ENCODE measurements at places on chromosomes 2 and 18.

- peak; percentile 93 for DNase-seq
Measured at GRCh38 chr2:218292048-218293014, at the start of gene TMBIM1. Gene TMBIM1, minus strand, starts transcription at chr2:218292503. Its CDS starts 10,362 bp downstream, at chr2:218282141.

GRCh38 chr2:37558623-37559022 lies 112.8 kb downstream of the CDC42EP3 start:
- DNase-seq: no peak

DNA sequence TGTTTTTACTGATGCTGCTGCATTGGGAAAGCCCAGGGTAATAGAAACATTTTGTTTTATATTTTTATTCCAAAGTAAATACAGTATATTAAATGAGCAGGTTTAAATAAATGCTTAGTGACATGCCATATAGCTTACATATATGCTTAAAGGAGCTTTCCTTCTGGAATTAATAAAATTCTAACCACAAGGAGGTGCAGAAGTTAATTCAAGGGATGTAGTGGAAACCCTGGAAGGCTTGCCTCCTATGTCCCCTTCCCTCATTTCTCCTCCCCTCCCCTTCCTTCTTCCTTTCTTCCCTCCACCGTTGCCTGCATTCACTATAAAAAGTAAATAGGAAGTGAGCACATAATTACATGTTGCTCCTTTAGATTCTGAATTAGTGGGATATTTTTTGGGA lies 96.3 kb downstream of the UBE2E3 start:
- no peak for DNase-seq

GRCh38 chr2:154350911-154351310 lies 347.6 kb upstream of the KCNJ3 start:
- DNase-seq: no peak

DNA sequence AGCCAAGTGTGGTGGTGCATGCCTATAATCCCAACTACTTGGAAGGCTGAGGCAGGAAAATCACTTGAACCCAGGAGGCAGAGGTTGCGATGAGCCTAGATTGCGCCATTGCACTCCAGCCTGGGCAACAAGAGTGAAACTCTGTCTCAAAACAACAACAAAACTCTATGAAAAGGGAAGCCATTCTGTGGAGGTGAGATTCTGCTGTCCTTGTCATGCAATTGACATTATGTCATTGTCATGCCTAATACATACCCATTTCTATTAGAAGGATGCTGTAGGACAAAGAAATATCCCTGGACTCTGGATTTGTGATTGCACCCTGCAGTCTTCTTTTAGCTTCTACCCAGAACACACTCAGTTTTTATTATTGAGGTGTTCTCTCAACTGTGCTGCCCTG lies 8.6 kb downstream of the RASGRP3 start:
- no peak for DNase-seq

GRCh38 chr2:30336978-30337841 lies 105.9 kb downstream of the LBH start:
- DNase-seq: no peak

DNA sequence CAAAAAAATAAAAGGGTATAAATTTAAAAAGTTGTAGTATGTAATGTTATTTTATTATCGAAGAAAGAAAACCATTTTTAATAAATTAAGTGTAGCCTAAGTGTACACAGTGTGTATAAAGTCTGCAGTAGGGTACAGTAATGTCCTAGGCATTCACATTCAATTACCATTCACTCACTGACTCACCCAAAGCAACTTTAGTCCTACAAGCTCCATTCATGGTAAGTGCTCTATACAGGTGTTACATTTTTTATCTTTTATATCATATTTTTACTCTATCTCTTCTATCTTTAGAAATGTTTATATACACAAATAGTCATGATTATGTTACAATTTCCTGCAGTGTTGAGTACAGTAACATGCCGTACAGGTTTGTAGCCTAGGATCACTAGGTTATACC lies 59.5 kb downstream of the RABL2A start:
- no peak for DNase-seq

- DNase-seq: no peak
Measured at GRCh38 chr2:189849550-189849949, 65.3 kb downstream of the PMS1 start.

DNA sequence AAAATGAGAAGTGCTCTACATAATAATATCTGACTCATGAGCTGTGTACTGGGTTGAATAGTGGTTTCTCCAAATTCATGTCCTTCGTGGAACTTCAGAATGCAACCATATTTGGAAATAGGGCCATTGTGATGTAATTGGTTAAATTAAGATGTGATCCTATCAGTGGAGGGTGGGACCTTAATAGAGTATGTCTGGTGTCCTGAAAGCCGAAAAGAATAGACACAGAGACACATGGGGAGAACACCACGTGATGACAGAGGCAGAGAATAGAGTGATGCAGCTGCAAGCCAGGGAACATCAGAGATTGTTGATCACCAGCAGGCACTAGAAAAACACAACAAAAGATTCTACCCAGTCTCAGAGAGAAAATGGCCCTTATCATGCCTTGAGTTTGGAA lies 310.1 kb downstream of the EXOC6B start:
- no peak for DNase-seq

GRCh38 chr2:20481798-20482405 lies 35.0 kb downstream of the RHOB start:
- DNase-seq: no peak

DNA sequence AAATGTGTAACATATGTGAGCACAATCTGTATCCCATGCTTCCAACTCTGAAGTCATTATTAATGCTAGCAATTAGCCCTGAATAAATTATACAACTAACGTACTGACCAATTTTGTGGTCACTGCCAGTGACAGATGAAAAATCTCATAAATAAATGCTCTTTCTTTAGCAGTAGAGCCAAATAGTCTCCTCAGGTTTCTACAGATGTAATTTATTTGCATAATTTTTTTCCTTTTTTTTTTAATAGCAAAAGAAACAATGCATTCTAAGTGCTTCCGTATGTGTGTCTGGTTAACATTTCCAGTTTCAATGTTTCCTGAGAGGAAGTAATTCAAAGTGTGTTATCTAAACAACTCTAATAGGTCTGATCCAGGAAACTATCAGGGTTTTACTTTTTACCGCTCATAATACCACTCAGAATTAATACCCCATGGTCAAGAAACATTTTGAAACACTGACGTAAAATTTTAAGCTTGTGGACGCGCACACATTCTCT lies 108.4 kb downstream of the MEP1B start:
- no peak for DNase-seq

DNA sequence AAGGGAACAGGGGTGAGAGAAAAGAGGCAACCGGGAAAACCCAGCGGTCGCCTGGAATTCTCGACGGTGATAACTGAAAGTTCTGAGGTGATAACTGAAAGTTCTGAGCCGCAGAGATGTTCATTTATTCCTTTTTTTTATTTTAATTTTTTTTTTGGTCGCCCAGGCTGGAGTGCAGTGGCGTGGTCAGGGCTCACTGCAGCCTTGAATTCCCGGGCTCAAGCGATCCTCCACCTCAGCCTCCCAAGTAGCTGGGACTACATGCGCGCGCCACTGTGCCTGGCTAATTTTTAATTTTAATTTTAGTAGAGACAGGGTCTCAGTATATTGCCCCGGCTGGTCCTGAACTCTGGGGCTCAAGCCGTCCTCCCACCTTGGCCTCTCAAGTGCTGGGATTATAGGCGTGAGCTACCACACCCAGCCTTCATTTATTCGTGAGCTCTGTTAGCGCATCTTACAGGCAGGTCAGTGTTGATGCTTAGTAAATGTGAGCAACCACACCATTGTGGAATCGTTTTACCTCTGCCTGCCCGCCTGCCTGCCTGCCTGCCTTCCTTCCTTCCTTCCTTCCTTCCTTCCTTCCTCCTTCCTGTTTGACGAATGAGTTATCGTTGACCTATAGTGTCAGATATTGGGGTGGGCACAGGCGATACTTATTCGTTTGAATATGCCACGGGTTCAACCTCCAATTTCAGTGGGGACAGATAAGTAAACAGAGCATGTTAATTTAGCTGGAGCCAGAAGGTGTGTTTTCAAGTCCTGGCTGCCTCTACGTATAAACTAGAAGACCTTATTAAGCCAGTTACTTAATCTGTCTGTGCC lies 557 bp upstream of the E2F6 start:
- no peak for DNase-seq

- DNase-seq: no peak
Measured at GRCh38 chr18:57353940-57354461, 1.6 kb downstream of the ST8SIA3 start.

GRCh38 chr2:232901736-232902578 lies 31.9 kb downstream of the SNORC start:
- DNase-seq: no peak

GRCh38 chr2:230976671-230977171 lies 19.2 kb upstream of the SPATA3 start:
- DNase-seq: no peak

GRCh38 chr18:8851659-8852058 lies 146.3 kb downstream of the MTCL1 start:
- no peak for DNase-seq

GRCh38 chr18:5534845-5535244 lies 9.0 kb downstream of the EPB41L3 start:
- DNase-seq: no peak

DNA sequence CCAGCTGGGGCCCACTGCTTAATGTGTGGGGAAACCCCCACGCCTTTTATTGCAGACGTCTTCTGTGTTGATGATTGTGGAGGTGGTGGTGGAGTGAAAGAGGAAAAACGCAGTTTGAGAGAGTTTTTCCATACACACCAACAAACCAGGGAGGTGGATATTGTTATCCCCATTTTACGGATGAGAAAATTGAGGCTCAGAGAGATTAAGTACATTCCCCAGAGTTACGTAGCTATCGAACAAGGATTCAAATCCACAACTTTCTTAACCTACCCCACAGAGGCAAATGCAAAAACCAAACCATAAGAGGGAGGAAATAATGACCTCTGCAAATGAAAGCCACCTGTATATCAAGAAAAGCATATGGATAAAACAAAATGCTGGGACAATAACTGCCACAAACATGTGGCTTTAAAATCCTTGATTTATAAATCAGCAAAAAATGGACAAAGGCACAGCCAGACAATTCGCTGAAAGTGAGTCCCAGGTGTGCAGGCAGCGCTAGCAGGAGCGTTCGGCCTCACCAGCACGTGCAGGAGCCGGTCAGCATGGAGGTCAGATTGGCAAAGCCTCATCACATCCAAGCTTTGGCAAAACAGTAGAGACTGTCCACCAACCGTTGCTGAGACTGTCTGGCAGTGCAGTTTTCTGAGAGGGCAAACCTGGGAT lies 12.6 kb upstream of the RAB17 start:
- no peak for DNase-seq

DNA sequence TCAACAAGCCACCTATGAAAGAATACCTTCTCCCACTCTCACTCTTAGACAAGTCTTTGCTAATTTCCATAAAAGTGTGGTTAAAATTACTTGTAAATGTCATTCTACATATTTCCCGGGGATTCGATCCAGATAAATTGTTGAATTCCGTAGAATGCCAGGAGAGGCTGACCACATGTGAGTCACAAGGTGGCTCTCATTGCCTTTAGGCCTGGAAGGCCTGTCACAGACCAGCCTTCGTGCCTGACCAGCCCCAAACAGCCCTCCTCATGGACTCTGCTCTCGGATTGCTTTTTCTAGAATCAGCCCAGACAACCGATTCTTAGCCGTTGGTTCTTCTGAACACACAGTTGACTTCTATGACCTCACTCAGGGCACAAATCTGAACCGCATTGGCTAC lies 86.0 kb downstream of the RTN4 start:
- DNase-seq: no peak

- DNase-seq: no peak
Measured at GRCh38 chr18:8904316-8904715, 198.2 kb upstream of the NDUFV2 start.

- no peak for DNase-seq
Measured at GRCh38 chr2:22600156-22600555, 784.8 kb upstream of the KLHL29 start.

DNA sequence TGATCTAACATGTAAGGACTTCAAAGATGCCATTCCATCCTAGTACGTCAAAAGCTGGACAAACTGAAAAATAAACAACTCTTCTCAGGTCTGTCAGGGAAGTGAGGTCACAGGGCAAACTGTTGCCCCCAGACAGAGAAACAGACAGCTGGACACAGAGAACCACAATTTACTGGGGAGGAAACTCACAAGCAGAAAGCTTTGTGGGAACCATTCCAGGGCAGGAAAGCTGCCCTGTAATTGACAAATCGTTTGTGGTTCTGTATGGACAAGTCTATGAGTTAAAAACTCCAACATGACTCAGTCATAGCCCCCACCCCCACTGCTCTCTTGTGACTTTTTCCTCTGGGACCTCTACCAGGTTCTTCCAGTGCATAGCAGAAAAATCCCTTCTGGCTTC lies 28.4 kb downstream of the MCEE start:
- no peak for DNase-seq

- DNase-seq: no peak
Measured at GRCh38 chr18:70781860-70782453, 493.1 kb downstream of the SOCS6 start.

- peak; percentile 88 for DNase-seq
Measured at GRCh38 chr2:119431155-119431975, at the start of gene TMEM37. Gene TMEM37, plus strand, starts transcription at chr2:119431854. Its CDS starts 50 bp downstream, at chr2:119431904.

DNA sequence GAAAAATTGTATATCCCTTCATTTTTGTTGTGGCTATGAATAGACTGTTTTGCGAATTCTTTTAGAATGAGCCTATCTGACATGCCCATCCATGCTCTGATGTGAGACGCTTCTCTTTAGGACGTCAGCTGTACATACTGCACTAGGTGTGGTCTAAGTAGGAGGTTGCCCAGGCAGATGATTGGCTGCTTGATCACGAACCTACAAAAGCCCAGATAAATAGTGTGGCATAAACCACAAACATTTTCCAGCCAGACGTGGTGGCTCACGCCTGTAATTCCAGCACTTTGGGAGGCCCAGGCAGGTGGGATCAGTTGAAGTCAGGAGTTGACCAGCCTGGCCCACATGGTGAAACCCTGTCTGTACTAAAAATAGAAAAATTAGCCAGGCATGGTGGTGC lies 251.8 kb downstream of the AGAP1 start:
- no peak for DNase-seq

- no peak for DNase-seq
Measured at GRCh38 chr18:2618009-2618408, 37.5 kb upstream of the SMCHD1 start.

DNA sequence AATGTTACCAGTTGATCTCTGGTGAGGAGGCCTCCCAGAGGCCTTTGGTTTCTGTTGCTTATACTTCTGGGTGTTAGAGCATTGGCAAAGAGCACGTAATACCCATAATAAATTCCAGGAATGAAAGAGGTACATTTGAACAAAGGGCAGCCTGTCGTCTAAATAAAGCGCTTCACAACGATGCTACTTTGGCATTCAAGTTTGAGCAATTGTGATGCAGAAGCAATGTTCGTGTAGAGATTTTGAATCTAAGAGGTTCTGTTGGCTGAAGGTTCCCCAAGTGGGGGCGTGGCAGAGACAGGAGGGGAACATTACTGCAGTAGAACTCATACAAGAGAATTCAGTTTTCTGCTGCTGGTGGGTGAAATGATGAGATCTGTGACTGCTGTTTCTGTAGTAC lies 27.8 kb downstream of the ZNF532 start:
- no peak for DNase-seq

- peak; percentile 73 for DNase-seq
Measured at GRCh38 chr2:102050854-102051391, 59.2 kb downstream of the IL1R2 start.
